ENCODE measurements at places on chromosomes 2 and 18.

GRCh38 chr18:73879766-73880165 lies 267.9 kb downstream of the FBXO15 start:
- DNase-seq, result no peak

GRCh38 chr2:239966029-239966852 lies 58.9 kb downstream of the NDUFA10 start:
- no peak for DNase-seq

GRCh38 chr2:204030322-204030721 lies 93.8 kb downstream of the ICOS start:
- no peak for DNase-seq

DNA sequence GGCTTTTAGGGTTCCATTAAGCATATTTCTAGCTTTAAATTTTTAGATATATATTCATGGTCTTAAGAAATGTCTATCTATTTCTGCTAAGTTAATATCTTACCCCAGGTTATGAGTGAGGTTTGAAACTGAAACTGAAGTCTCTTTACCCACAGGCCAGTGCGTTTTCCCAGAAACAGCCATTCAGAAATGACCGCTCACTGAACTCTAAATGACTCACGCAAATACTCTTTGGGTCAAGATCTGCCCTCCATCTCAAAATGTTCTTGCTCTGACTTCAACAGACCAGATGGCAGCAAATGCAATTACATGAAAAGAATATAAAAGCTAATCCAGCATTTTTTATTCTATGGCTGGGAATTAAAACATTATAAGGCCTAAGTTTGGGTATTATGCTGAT lies 315.2 kb downstream of the TDRD15 start:
- DNase-seq, result no peak

DNA sequence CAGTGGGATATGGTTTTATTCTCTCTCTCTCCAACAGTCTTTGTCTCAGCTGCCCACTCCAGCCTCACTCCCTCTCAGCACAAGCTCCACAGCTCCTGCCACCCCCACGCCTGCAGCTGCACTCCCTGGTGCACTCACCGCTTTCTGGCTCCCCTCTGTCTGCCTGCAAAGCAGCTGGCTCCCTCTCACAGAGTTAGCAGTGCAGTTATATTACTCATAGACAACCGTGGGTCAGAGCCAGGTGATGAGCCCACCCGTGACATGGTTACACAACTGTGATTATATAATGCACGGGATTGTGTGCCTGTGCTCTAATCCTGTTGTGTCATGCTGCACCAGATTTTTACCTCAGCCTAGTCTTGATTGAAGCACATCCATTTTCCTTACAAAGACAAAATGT lies 276.9 kb upstream of the CHAC2 start:
- no peak for DNase-seq

DNA sequence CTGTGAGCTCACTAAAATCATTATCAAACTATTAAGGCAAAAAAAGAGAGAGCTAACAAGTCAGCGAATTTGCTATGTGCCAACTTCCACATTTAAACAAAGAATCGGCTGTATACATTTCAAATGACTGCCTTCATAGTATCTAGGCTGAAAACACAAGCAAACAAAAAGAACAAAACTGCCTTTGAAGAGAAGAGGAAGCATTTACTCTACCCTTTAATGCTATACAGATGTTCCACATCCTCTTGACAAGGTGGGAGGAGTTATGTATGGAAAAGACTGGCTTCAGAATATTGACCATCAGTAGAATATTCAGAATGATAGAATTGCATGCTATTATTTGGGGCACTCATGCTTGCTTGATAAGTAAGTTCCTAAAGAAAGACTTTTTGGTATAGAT lies 741.7 kb downstream of the PLCL1 start:
- DNase-seq, result no peak

- DNase-seq, result no peak
These were observed 103.1 kb downstream of the PPP1R1C start for GRCh38 chr2:182088681-182089320.

DNA sequence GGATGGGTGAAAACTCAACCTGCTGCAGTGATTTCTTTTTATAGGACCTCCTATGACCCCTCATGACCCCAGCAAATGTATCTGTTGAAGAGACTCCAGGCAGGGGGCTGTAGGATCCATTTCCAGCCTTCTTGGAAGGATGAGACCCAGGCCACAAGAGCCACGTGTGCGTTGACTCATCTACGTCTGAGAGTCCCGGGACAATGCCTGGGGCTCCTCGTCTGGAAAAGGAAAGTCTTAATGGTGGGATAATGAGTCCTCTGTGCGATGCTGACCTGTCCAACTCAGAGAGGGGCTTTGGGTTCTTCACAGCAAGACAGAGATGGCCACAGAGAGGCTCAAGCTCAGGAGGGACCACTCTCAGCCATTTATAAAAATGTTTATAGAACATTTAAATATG lies 80.8 kb downstream of the SMIM21 start:
- DNase-seq, result peak; percentile 12

All from H9 (cell line).